Activated T-cell treated with anti-CD3 and anti-CD28 coated beads, Interleukin-2, amount 50 U/mL, for 1 hour (primary cell): ENCODE measurements at places on chromosomes 3 and 15.

- DNase-seq: no peak
Measured at GRCh38 chr3:12679468-12679867, 15.6 kb upstream of the RAF1 start.

DNA sequence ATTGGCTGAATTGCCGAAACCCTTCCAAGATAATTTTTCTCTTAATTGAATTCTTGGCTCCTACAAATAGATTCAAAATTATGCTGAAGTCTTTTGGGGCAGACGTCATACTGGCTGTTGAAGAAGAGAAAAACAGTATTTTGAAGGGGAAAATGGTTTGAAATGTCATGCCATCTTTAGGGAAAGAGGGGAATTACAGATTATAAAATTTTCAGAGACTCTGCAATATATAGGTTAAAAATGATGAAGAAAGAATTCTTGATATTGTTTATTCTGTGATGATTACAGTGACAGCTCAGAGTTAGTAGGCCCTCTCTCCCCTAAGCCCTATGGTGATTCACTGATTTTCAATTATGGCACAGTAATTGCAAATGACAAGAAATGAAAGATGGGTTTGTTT lies 86.1 kb downstream of the CGNL1 start:
- DNase-seq: no peak

GRCh38 chr15:94855018-94855408 lies 623.7 kb downstream of the MCTP2 start:
- DNase-seq: no peak

GRCh38 chr3:176867681-176868663 lies 329.3 kb downstream of the TBL1XR1 start:
- no peak for DNase-seq

GRCh38 chr3:69690-70089 lies 126.9 kb upstream of the CHL1 start:
- no peak for DNase-seq

DNA sequence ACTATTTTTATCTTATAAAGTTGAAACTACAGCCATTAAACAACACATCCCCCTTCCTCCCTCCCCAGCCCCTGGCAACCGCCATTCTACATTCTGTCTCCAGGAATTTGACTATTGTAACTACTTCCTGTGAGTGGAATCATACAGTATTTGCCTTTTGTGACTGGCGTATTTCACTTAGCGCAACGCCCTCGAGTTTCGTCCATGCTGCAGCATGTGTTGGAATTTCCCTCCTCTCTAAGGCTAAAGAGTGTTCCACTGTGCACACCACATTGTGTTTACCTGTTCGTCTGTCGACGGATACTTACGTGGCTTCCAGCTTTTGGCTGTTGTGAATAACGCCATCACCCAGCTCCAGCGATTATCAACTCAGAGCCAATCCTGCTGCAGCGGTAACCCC lies 52.0 kb upstream of the DLG1 start:
- no peak for DNase-seq

- no peak for DNase-seq
Measured at GRCh38 chr15:39499681-39500080, 81.2 kb upstream of the THBS1 start.

- no peak for DNase-seq
Measured at GRCh38 chr15:73125219-73125618, 73.0 kb downstream of the NEO1 start.

GRCh38 chr3:116288485-116288884 lies 156.8 kb downstream of the LSAMP start:
- DNase-seq: no peak
